Cortex of kidney (tissue), 1 donor: ENCODE measurements at places on chromosomes 7 and 10.

GRCh38 chr7:146090023-146090645 is 26.5 kb upstream of the CNTNAP2 start:
- no peak for DNase-seq

DNA sequence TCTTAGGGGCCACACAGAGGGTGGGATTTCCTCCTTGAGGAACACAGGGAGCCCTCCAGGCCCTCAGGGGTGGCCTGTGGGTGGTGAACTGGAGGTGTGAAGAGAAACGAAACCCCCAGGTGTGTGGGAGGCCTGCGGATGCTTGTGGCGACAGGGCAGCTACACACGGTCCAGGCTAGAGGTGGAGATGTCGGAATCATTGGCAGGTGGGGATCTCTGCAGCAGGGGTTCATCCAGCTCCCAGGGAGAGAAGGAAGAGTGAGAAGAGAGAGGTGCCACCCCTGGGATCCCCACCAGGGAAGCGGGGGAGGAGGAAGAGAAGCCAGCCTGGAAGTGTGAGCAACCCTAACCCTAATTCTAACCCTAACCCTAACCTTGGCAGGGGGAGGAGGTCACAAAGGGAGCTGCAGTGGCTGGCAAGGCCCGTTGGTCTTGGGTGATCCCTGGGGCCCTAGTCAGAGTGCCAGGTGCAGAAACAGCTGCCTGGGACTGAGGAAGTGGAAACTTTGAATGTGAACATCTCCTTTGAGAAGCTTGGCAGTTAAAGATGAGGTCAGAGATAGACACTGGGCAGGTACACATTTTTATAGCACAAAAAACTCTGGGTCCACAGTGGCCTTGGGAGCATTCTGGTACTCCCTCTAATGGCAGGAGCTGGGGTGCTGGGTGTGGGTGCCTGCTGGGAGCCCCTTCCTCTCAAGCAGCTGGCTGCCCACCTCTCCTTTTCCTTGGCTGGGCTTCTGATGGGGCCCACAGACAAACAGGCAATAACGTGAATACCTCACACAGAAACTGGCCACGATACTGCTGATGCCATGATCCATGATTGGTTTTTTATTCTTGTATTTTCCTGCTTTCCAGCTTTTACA is 6.8 kb upstream of the AEBP1 start:
- no peak for DNase-seq

DNA sequence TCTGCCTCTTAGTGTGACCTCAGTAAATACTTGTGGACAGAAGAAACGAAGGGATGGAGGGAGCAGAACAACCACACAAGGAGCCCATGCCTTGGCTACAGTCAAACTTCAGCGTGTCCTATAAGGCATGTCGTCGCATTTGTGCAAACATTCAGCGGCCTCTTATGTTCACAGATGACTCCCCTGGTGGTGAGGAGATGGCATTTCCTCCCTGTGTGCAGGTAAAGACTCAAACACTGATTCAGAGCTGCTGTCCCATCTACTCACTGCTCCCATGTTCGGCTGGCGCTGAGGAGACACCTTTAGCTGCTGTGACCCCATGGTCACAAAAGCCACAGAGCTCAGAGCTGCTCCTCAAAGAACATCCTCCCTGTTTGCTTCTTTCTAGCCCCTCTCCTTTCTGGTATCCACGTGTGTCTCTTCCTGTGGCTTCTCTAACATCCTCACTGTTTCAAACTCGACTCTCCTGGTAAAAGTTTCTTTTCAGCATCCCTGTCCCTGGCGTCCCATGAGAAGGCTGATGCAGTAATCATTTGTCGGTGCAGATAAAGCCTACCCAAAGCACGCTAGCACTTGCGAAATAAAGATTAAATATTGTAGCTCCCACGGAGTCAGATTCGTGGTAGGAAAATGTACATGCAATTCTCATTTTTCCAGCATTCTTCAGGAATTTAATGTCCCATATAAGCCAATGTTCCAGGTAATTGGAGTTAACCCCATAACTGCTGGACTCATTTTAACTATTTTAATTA is 124.9 kb upstream of the NEBL start:
- DNase-seq: no peak

DNA sequence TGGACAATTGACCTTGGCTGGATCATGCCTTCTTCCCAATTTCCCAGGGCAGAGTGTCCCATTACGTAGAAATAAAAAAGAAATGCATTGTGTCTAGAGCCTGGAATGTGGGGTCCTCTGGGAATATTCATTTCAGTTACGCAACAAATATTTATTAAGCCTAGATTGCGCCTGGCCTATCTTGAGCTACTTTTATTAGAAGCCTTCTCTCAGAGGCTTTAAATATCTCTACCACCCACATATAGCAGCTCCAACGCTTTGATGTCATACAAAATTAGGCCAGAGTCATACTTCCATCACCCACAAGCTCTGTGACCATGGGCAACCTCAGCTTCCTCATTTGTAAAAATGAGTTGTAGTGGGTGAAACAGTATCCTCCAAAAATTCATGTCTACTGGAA is 24.9 kb upstream of the CARD11 start:
- no peak for DNase-seq

GRCh38 chr10:1738950-1739349 is 1.6 kb upstream of the ADARB2 start:
- no peak for DNase-seq

- DNase-seq: no peak
Observed at GRCh38 chr7:134855442-134855841, 76.0 kb downstream of the CALD1 start.

DNA sequence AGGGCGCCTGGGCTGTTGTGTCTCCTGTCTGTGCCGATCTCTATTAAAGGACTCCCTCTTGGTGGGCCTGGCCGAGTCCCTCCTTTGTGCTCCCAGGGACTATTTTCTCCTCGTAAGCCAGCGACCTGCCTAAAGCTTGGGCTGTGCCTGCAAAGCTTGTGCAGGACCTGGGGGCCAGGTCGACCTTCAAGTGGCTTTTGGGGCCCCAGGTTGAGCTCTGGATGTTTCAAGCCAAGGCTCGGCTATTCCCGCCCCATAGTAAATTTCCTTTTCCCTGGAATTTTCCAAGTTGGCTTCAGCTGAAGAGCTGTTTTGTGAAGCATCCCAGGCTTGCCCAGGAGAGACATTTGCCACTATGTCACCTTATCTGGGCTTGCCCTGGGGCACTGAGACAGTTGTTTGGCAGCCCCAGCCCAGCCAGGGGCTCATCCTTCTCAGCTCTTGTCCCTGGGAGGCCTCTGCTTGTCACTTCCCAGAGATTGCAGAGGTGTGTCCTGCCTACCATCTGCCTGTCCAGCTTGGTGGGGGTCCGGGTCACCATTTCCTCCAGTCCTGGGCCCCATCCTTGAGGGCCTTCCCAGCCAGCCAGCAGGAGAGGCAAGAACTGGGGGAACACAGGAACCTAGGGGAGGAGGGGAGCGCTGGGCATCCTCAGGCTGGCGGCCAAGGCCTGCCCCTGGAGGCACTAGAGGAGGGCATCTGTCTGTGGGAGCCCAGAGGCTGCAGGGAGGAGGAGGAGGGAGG is 20.2 kb downstream of the ZMIZ2 start:
- DNase-seq: no peak

GRCh38 chr7:69395061-69395714 is 203.1 kb upstream of the AUTS2 start:
- no peak for DNase-seq

DNA sequence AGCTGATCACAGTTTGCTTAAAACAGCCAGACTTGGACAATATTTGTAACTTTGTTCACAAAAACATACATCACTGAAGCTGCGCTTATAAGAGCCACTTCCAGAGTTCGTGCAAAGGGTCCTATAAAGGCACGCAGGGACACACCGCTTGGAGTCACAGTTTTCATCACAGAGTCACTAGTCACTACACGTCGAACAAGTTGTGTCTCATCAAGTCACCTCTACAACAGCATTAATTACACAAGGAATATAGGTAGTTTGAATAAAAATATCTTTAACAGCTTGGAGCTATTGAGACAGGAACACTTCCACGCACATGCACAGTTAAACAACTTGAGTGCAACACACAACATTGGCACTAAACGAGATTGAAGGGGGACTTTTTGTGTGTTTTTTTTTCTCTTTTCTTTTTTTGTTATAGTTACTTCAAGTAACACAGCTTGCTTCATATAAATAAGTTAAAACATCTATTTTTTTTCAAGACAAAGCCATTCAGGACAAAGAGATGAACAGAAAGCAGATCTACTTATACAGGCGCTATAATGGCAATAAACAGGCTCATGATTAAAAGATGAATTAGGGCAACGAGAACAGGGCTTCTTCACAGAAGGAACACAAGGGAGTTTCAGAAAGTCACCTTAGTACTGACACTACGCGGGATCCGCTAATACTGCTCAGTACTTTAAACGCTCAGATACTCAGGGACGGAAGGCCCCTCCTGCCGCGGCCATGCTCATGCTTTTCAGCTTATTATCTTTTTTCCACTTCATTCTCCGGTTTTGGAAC is 2.2 kb downstream of the HOXA5 start:
- DNase-seq: no peak

- no peak for DNase-seq
Observed at GRCh38 chr7:88431882-88432281, 125.2 kb upstream of the STEAP4 start.

DNA sequence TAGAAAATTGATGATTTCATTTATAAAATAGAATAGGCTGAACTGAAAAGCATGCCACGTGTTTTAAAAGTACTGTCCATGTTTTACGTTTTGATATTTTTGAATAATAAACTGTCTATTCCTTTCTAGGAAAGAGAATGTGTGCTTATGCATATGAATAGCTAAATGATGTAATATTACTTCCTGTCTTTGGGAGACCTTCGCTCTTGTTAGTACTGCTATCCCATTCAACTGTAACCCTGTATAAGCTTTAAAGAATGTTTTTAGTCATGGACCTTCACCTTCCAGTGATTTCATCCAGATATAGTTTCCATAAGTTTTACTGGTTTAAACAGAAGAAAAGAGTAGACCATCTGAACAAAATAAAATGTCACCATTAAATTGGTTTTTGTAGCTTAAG is 274.4 kb upstream of the SEMA3A start:
- no peak for DNase-seq

GRCh38 chr10:130263289-130263688 is 127.1 kb downstream of the GLRX3 start:
- no peak for DNase-seq

- DNase-seq: no peak
Observed at GRCh38 chr10:100167553-100168312, 18.1 kb downstream of the ERLIN1 start.

- no peak for DNase-seq
Observed at GRCh38 chr10:126674741-126675515, 4.4 kb upstream of the C10orf90 start.

GRCh38 chr10:118145256-118145655 is 98.5 kb upstream of the RAB11FIP2 start:
- DNase-seq: no peak

DNA sequence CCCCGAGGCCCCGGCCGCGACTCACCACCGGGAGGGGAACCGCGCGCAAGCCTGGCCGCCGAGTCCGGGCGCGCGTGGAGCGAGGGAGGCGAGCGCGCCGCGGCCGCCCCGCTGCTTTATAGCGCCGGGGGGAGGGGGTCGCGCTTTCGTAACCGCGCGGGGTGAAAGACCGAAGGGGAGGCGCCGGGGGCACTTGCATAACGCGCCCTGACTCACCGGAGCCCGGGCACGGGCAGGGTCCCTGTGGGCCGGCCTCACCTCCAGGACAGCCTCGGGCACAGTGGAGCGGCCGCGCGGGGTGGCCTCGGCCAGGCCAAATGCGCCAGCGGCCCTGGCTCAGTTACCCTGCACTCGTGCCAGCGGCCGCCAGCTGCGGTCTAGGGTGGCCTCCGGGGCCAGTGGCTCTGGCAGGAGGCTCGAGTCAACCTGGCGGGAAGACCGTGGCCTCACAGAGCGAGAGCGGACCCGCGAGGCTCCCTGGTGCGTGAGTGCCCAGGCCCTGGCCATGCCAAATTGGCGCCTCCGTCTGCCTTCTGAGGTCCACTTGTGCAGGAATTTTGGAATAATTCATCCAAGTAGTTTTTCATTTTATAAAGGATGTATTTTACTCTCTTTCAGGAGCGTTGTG is at the start of gene RBP4:
TSS of gene RBP4 (minus strand) at position 90 of the 628 bp plus-strand sequence. CDS start 207 bp downstream, outside the sequence.
- no peak for DNase-seq

- DNase-seq: no peak
Observed at GRCh38 chr10:122176232-122177213, 94.6 kb upstream of the BTBD16 start.

GRCh38 chr10:22345301-22346095 is at the start of gene SPAG6:
Gene SPAG6 (plus strand): TSS chr10:22345496. CDS start chr10:22345612, 116 bp downstream.
- DNase-seq: no peak

DNA sequence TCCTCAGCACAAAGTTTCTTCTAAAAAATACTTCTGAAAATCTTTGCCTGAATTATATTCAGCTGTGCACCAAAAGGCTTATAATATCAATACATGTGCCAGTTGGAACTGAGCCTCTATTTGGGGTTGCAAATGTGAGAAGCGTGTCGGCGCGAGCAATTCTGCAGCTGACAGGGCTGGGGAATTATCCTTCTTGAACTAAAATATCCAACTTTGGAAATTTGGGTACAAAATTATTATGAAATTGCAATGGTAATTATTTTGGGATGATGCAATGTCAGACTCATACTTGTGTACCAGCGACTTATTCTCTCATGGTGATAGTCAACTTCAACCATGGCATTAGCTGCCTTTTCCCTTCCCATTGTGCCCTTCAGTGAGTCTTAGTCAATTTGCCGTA is 507.0 kb upstream of the KLF6 start:
- DNase-seq: no peak

DNA sequence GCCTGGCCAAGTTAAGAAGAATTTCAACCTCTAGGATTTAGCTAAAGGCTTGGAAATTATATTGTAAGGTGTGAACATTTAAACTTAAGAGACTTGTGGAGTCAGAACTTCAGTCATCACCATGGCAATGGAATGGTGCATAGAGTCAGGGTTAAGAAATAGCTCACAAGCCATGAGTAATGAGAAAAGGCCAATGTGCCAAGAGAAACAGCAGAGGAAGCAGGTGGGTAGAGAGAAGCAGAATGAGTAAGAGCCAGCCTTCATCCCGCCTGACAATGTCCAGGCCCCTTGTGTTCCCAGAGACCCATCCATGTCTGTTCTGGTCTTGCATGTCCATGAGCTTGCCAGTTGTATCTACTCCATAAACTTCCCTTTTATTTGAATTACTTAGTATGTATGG is 62.6 kb upstream of the TBX20 start:
- no peak for DNase-seq

- DNase-seq: no peak
Observed at GRCh38 chr10:116253716-116254115, 19.3 kb downstream of the GFRA1 start.

DNA sequence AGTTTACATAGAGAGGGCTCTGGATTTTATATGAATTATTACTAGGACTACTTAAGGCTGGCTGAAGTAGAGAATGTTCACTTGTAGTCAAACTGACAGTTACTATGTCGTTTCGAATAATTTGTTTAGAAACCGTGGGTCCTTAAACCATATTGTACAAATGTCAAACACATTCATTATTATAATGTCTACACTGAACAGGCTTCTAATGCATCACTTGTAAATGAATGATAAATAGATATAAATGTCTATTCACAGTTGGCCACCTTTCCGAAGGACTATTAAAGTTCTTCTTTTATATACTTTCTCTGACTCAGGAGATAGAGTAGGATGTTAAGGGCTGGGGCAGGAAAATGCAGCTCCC is 95.3 kb downstream of the SEMA3D start:
- DNase-seq: no peak

GRCh38 chr7:88324699-88325098 is 18.0 kb upstream of the STEAP4 start:
- DNase-seq: no peak
